CD4-positive, alpha-beta T cell treated with Interleukin-6 at 100 ng/mL for 8 hours (primary cell): ENCODE measurements at places on chromosomes 2 and 18.
A peak's percentile ranks its signal among the peaks of the same experiment; 100 is the strongest.

DNA sequence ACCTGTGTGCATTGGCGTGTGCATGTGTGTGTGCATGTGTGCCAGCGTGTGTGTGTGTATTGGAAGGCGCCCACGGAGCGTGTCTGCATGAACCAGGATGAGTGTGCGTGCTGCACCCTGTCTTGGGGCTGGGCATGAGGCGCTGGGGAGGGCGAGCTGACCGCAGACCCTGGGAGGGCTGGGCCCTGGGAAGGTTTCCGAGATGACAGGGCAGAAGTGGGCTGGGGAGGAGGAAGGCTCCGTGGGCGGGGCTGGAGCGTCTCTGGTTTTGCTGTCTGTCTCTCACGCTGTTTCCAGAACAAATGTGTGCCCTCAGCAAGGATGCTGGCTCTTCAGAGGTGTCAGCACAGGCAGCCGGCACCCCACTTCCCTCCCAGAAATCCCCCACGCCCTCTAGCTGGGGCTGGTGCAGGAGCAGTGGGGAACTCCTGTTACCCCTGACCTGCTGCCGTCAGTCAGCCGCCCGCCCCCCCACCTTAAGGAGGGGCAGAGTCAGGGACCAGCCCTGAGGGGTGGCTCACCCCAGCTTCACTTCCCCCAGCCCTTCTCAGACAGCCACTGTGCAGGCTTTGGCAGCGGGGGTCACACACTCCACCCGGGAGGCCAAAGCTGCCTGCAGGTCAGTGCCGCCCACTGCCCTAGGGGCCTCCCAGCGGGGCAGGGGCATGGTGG, at the start of gene GPR35:
Gene GPR35 (plus strand): TSS at position 531 of the 672 bp plus-strand sequence. CDS start 4,473 bp downstream, outside the sequence.
- peak; percentile 76 for DNase-seq

- no peak for DNase-seq
These were observed 292.9 kb upstream of the MYT1L start for GRCh38 chr2:2623939-2624338.

DNA sequence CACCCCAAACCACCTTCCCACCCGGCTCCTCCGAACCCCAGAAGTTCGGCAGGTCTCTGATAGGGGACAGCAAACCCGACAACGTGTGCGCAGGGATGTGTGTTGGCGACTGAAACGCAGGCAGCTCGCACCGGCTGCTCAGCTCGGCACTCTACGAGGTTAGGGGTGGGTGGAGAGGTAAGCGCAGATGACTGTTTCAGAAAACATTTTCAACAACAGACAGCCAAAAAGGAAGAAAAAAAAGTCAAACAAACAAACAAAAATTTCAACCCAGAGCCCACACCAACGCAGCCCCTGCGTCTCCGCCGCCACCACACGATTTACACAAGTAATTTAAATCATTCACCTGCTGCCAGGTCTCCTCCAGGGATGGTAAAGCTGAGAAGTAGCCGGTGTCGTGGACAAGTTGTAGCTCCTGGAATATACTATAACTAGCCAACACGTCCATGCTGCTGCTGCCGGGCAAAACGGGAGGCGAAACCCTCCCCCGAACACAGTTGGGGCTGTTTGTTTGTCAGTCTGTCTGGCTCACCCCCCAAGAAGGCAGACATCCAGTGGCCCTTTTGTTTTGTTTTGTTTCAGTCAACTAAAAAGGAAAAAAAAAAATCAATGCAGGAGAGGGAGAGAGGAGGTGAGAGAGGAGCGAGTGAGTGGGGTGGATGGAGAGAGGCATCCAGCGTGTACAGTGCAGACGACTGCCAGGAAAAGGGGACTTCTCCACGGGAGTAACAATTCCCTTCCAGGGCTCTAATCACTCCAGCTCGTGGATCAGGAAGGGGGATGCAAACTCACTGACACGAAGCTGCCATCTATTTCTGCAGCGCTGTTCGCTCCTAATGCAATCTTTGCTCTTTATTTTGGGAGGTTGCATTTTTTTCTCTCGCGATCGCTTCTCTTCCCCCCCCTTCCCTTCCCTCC, at the start of gene KLF7:
Gene KLF7 (minus strand): TSS at position 828 of the 918 bp plus-strand sequence. CDS start 380 bp downstream, at position 448.
- DNase-seq = peak; percentile 60

- DNase-seq = no peak
These were observed 694.6 kb downstream of the CPS1 start for GRCh38 chr2:211251016-211251415.

- no peak for DNase-seq
These were observed 78.8 kb upstream of the ARHGAP28 start for GRCh38 chr18:6650747-6651146.

DNA sequence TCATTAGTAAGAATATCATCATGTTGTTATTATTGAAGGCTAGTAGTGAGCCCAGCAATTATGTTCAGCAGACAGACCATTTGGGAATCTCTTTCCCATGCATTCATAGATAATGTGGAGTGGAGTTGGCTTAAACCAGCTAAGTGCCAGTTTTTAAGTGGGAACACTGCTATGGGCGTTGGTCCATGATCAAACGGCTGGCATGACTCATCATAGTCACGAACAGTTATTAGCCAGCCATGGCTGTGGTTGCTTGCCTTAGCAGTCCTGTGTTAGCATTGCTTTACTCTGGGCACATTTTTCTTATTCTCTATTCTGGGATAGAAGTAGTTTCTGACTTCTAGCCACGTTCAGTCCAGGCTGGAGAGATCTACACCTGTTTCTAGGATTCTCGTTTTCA, 17.7 kb downstream of the EIF4E2 start:
- no peak for DNase-seq

DNA sequence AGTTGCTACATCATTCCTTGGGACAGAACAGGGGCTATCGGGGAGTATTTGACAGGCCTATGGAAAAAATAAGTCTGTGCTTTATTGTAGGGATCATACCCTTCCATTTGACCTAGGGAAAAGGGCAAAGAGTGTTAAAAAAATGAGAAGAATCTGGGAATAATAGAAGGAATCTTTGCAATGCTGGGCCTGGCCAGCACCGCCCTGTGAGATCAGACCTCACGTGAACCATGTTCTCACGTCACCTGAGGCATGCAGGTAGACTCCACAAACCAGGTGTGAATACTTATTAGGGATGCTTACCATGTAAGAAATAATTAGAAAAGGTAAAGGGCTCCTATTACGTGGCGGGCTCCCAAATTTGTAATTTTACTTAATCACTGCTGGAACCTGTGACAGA, 177.5 kb upstream of the GATA6 start:
- DNase-seq = no peak

- DNase-seq = no peak
These were observed 37.9 kb upstream of the CD207 start for GRCh38 chr2:70873541-70873940.

GRCh38 chr2:29114586-29114945, 649 bp upstream of the CLIP4 start:
- DNase-seq = no peak

GRCh38 chr2:96093528-96093927, 22.8 kb downstream of the ADRA2B start:
- no peak for DNase-seq

GRCh38 chr2:74312913-74313312, 30.3 kb downstream of the SLC4A5 start:
- DNase-seq = no peak

DNA sequence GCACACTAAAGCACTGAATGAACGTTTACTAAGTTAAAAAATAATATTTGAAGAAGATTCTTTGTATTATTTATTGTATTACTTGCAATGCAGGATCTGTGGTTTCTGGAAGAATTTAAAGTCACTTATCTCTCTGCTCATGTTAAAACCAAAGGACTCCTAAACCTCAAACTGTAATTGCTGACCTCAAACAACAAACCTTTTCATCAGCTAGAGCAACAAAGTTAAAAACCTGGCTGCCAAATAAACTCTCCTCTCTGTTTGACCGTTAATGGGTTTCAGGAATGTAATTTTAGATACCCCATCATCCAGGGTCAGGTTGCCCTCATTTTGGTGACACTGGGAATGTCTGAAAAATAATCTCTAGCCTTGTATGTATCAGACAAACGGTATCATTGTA, 239.1 kb downstream of the TGIF1 start:
- DNase-seq = no peak

DNA sequence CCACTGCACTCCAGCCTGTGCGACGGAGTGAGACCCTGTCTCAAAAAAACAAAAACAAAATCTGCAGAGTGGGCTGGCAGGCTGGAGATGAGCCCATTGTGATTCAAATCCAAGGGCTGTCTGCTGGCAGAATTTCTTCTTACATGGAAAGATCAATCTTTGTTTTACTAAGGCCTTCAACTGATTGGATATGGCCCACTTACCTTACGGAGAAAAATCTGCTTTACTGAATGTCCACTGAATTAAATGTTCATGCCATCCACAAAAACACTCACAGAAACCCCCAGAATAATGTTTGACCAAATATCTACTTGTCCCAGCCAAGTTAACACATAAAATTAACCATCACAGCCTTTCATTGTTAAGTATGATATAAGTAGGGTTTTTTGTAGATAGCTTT, 8.3 kb upstream of the FMNL2 start:
- DNase-seq = no peak

- no peak for DNase-seq
These were observed 1454.4 kb upstream of the CELF4 start for GRCh38 chr18:39019989-39020388.

GRCh38 chr2:73993376-73993775, 8.7 kb downstream of the TET3 start:
- DNase-seq = no peak

- no peak for DNase-seq
These were observed 19.5 kb downstream of the MRPL44 start for GRCh38 chr2:223976635-223977226.

GRCh38 chr2:109712123-109712449, 82.0 kb upstream of the RGPD5 start:
- no peak for DNase-seq

DNA sequence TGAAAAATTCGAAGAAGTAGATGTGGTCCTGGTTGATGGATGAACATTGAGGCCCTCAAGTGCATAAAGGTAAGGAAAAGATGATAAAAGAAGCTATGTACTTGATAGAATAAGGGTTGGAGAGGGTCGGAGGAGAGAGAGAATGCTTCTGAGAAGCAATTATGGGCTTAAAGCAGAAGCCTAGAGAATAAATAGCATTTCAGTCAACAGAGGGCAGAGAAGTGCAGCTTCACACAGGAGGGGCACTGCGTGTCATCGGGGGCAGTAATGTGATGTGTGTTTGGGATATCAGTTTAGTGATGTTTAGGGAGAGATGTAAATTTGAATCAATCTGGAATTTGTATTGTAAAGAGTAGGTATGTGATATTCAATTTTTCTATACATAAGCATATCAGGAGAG, 334.5 kb downstream of the PIK3C3 start:
- no peak for DNase-seq

DNA sequence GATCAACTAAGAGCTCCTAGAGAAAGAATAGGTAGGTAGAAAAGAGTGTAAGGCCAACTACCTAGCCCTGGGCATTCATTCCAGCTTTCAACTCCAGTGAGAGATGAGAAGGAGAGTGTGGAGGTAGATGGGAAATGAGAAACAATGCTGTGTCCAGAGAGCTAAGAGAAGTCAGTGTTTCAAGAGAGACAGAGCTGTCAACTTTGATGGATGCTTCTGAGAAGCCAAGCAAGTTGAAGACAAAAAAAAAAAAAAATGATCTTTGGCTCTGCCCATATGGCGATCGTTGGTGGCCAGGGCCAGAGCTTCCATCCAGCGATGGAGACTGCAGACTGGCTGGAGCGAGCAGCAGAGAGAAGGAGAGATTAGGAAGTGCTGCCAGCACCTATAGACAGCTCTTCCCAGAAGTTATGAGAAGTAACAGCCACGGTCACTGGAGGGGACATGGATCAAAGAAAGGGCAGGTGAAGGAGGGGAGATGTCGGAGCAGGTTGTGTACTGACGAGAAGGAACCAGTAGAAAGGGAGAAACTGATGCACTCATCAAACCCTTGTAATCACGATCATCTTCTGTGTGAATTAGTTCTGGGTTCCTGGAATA, 112.4 kb upstream of the PPP1CB start:
- no peak for DNase-seq

DNA sequence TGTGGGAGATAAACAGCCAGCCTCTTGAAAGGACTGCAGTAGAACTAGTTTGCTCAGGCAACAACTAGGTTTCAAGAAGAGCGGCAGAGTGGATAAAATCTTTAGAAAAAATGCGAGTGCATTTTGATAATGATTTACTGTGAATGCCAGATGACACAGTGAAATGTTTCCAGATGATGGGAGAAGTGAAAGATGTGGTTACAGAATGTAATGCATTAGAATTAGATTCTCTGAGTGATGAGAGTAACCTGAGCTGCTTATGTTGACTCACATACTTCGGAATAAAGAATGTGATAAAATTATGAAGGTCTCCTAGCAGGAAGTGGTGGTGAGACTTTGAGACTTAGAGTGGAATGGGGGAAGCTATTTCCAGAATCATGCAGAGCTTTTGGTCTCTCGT, 184.3 kb downstream of the GULP1 start:
- no peak for DNase-seq

DNA sequence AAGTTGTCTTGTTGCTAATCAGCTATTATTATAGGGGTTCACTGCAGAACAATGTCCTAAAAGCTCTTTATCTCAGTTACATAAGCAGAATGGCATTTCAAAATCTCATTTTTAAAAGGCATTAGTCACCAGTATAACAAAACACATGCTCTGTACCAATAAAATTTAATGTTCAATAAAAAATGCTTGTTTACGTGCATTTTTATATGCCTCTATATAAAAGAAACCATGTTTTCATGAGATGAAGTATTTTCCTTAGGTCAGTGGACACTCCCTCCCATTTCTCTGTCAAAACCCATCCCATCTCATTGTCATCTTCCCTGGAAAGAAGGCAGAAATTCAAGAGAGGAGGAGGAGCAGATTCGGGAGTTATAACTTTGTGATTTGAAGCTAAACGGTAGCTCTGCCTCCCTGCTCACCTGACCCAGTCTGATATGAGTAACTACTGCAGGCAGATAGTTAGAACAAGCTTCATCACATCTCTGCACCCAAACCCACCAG, 231.9 kb upstream of the SIX2 start:
- DNase-seq = no peak

DNA sequence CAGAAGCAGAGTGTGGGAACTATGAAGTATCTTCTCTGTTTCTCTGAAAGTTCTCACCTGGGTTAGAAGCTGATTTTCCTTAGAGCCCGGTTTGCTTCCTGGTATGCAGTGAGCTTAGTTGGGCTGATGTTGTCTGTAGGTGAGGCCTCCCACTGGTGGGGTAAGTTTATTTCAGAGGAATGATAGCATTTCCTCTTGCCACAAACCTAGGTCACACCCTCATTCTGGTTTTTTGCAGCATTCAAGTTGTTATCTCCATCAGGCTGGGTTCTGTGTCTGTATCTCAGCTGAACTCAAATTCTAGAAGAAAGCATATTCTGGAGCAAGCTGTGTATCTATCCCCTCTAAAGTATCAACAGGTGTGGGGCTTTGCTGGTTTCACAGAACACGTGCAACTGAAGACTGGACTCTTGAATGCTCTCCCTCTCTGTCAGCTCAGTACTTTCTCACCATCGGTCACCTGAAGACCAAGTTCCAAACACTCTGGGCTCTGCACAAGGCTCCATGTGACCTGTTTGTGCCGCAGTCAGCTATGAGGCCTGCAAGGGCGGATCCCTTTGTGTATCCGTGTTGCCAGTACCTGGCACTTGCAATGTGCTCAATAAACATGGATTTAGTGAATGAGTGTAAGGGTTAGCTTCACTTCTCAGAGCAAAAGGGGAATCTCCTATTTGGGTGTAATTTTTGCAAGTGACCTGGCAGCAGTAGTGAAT, 49.5 kb upstream of the MBOAT2 start:
- no peak for DNase-seq
